Activated CD8-positive, alpha-beta memory T cell treated with anti-CD3 and anti-CD28 coated beads, Interleukin-2, amount 50 U/mL, for 4 hours (primary cell): ENCODE measurements at places on chromosomes 5 and 9.

- no peak for DNase-seq
These were observed 25.6 kb downstream of the KCNN2 start for GRCh38 chr5:114387433-114387832.

DNA sequence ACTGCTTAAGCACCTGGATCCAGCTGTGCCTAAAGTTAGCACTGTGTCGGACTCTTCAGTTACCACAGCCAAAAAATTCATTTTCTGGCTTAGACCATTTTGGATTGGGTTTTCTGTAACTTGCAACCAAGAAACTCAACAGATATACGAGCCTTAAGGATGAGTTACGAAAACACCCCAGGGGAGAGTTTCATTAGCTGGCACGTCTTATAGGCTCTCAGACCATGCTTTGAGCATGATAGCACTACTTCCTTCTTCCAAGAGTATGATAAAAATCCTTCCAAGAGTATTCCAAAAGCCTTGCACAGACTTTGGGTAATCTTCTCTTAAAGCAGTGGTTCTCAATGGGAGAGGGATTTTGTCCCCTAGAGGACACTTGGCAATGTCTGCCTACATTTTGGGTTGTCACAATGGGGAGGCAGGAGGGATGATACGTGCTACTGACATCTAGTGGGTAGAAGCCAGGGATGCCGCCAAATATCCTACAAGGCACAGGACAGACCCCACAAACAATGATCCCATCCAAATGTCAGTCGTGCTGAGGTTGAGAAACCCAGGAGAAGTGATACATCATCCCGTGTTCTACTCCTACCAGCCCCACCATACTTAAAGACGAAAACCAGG lies 64.8 kb downstream of the SMIM23 start:
- no peak for DNase-seq

- DNase-seq = no peak
These were observed 29.1 kb downstream of the SNCAIP start for GRCh38 chr5:122341087-122341486.

- no peak for DNase-seq
These were observed 55.0 kb downstream of the ZNF618 start for GRCh38 chr9:113931140-113931539.

GRCh38 chr5:134370311-134370870 lies 978 bp upstream of the UBE2B start:
- DNase-seq = peak; percentile 21

- DNase-seq = no peak
These were observed 256.9 kb upstream of the RASA1 start for GRCh38 chr5:87010736-87011135.

DNA sequence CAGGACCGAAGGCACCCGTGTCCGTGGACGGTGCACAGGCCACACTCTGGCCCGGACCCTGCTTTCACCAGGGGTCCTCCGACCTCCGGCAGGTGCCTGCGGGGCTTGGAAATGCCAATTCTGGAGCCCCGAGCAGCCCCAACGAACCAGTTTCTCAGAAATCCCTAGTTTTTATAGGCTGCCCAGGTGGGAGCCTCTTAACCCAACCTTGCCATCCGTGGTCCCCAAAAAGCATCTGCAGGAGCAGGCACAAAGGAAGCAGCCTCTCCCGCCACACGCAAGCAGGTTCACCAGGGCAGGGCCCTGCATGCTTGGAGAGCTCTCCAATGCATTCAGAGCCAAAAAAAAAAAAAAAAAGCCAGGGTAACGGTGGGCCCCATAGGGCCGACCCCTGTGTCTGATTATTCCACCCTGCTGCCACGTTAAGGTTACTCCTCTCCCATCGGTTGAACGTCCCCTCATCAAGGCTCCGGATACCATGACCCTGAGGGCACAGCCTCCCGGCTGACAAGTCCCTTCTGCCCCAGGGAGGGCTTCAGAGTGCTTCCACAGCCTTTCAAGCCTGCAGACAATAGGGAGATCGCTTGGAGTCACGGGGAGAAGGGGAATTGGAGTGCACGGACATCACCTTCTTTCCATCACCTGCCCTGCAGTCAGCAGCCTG lies 796 bp upstream of the TPRN start:
- no peak for DNase-seq

GRCh38 chr5:159787837-159788236 lies 128.4 kb upstream of the ADRA1B start:
- no peak for DNase-seq

DNA sequence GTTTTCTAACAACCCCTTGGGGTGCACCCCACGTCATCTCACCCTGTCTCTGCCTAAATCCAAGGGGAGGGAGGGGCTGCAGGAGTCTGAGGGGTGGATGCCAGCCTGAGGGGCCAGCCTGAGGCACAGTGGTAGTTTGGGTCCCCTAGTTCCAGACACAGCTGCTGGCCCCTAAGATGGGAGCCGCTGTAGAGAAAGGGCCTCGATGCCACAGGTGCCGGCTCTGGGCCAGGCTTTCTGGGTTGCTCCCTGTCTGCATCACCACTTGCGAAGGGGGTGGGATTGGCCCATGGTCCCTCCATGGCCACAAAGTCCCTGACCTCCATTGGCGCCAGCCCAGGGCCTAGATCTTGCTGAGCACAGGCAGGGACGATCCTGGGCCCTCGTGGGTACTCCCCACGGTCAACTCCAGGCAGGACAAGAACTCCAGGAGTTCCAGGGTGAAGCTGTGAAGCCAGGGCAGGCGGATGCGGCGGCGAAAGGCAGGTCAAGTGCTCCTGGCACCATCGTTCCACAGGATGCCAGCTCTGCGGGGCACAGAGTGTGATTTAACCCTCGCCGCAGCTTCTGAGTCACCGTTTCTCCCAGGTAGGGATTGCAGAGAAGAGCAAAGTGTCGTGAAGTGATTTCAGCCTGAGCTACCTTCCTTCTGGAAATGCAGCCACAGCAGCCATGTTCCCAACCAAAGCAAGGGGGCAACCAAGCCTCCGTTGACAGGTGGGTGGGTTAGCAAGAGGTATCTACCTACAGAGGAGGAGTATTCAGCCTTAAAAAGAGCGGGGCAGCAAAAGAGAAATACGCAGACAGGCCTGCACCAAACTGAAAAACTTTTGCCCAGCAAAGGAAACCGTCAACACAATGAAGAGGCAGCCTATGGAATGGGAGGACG lies 41.6 kb upstream of the EXOC3 start:
- DNase-seq = no peak

GRCh38 chr5:41785061-41785460 lies 85.2 kb downstream of the OXCT1 start:
- DNase-seq = no peak

- no peak for DNase-seq
These were observed 121.6 kb upstream of the ADAMTS16 start for GRCh38 chr5:5018578-5018970.

- DNase-seq = no peak
These were observed 77.8 kb downstream of the C9orf153 start for GRCh38 chr9:86181379-86182315.

GRCh38 chr5:159424123-159424522 lies 93.8 kb upstream of the IL12B start:
- no peak for DNase-seq

GRCh38 chr9:33860200-33860871 lies 43.4 kb downstream of the UBE2R2 start:
- no peak for DNase-seq

DNA sequence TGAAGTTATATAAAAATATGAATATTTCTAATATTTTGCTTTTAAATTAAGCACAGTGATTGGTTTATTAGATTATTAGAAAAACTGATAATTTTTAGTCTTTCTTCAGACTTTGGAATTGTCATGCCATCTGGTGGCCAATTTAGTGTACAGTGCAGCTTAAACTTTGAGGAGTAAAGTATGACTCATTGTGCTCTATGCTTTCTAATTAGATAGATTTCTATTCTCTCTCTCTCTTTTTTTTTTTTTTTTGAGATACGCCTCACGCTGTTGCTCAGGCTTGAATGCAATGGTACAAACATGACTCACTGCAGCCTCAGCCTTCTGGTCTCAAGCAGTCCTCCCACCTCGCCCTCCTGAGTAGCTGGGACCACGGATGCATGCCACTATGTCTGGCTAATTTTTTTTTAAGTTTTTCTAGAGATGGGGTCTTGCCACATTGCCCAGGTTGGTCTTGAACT lies 42.1 kb upstream of the GPR21 start:
- DNase-seq = peak; percentile 37

GRCh38 chr9:131671133-131671520 lies 68.7 kb downstream of the RAPGEF1 start:
- no peak for DNase-seq

GRCh38 chr9:96109680-96110351 lies 192.2 kb downstream of the HSD17B3 start:
- no peak for DNase-seq

DNA sequence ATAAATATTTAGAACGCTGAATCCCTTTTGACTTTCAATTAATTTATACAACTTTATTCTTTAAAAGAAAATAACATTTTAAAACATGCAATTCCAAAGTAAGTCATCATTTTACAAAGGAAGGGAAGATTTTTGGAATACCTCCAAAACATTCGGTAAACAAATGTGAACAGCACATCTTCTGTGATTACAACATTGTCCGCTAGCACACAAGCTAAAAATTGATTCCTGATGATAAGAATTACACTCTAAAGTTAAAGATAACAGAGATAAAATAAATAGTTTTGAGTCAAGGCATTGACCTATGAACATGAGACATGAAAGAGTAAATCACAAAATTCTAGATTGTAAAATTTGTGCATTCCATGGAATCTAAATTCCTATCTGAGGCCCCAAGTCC lies 56.2 kb upstream of the TRAF1 start:
- no peak for DNase-seq

GRCh38 chr5:109354761-109355160 lies 55.0 kb downstream of the PJA2 start:
- DNase-seq = no peak

DNA sequence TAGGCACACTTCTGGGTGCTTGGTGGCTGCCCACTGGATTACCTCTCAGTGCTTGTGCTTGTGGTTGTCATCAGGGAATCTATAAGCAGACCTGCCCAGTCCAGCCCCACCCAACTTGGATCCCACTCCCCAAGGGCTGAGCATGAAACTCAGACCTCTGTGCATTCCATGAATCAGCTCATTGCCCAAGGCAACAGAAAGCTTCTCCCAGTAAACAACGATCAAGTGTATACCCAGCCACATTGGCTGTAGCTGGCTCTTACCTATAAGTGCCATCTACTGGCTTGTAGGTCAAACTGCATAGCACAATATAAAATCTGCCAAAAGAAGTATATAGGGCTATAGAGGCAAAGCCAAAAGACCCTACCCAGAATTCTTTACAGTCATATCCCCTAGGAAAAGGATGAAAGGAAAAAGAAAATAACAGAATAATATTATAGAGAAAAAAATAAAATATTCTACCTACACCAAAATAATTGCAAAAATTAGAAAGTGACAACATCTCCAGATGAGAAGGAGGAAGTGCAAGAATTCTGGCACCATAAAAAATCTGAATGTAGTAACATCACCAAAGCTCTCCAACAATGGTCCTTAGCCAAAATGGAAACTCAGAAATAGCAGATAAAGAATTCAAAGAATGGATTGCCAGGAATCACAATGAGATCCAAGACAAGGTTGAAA lies 321.0 kb upstream of the TRPC7 start:
- DNase-seq = no peak

DNA sequence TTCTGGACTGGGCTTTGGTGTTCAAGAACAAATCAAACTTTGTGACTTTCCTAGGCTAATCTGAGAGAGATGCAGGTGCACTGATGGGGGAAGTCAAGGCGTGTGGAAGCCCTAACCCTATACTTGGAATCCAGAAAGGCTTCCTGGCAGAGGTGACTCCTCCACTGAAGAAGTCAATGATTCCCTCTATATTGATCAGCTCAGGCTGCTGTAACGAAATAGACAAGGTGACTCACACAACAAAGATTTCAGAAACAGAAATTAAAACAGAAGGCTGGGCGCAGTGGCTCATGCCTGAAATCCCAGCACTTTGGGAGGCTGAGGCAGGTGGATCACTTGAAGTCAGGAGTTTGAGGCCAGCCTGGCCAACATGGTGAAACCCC lies 69.6 kb upstream of the GGTA1 start:
- no peak for DNase-seq

- no peak for DNase-seq
These were observed 565.2 kb downstream of the CDK5RAP2 start for GRCh38 chr9:120014796-120015195.

DNA sequence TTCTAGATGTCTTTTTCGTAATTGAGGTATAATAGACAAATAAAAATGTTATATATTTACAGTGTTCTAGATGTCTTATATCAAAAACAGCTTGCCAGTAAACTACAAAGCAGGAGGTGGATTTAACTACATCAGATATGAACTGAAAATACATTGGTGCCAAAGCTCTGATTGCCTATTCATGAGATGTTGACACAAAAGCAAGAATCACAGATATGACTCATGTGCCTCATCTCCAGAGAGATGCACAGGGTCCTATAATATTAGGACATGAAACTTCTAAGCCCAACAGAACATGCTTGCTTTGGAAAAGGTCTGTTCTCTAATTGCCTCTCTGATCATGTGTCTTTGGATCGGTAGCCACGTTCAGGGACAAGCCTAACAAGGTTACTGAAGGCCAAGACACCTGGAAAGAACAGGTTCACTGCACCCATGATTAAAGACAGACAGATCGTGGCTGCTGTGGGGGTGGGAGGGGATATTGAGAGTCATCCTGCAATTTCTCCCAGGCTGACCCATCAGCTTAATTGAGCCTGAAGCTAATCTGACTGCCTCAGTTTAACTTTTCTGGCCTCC lies 16.8 kb downstream of the ABCA1 start:
- no peak for DNase-seq

DNA sequence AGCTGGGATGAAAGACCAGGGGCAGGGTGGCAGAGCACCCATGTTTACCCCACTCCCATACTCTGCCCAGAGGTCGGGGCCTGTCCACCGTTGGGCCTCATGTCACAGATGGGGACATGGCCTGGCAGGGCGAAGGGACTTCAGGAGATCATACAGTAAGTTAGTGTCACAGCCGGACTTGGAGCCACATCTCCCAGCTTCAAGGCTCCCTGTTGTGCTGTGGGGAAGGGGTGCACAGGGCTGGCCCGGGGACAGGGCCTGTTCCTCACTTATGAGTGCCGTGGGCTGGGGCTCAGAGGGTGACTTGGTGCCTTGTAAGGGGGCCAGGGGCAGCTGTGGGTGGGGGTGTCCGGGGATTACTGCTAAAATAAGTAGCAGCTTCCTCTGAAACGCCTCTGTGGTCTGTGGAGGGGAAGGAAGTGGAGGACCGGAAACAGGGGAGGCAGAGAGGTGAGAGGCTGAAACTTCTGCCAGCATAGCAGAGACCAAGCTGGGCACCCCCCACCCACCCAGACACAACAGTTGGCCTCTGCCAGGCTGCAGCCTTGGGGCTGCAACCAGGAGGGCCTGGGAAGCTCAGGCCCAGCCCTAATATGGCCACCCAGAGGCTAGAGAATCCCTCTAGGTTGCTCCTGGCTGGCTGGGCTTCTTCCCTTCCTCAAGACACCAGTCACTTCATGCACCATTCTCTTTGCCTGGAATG lies 41.1 kb upstream of the NEK6 start:
- peak; percentile 24 for DNase-seq

DNA sequence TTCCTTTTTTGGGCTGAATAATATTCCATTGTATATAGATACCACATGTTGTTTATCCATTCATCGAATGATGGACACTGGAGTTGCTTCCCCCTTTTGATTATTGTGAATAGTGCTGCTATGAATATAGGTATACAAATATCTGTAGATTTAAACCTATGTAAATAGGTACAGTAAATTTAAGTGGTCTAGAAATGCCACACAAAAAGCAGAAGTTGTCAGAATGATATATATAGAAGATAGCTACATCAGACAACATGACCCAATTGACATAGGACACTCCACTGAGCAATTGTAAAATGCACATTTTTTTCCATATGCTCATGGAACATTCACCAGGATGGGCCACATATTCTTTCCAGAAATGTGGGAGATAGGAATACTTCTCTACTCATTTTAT lies 77.6 kb downstream of the SMIM15 start:
- DNase-seq = no peak
